ENCODE measurements at places on chromosomes 3 and 15.

DNA sequence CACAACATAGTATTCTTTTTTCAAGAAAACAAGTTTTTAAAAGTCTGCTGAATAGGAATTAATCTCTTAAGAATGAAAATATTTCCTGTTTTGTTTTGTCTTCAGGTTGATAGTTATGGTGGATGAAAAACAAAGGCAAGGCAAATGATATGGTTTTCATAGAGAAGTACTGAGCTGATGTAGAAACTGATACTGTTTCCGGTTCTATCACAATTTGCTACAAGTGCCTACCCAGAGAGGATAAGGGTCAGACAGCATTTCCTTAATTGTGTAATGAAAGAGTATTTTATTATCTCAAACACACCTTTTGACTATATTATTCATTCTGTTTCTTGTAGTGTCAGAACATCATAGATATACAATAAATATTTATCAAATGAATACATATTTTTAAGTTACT lies 836.3 kb downstream of the SQOR start:
- no peak for DNase-seq

- no peak for DNase-seq
Measured at GRCh38 chr3:101325393-101326134, 5.2 kb upstream of the IMPG2 start.

GRCh38 chr3:66606868-66607267 lies 106.0 kb upstream of the LRIG1 start:
- no peak for DNase-seq

DNA sequence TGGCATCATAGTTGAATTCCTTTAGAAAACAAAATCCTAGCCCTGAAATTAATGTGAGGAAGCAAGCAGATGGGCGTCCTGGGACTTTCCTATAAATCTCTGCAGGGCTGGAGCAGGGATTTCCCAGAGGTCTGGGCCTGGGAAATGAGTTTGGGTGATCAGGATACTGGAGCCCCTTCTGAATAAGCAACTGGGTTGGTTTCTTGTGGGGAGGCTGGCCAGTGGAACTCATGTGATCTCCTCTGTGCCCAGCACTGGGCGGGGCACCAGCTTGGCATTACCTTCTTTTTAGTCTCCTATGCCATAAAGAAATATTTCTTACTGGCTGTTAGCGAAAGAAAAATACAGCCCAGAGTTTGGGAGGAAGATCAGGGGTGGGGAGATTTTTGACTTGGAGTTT lies 1.7 kb downstream of the THSD4 start:
- no peak for DNase-seq

DNA sequence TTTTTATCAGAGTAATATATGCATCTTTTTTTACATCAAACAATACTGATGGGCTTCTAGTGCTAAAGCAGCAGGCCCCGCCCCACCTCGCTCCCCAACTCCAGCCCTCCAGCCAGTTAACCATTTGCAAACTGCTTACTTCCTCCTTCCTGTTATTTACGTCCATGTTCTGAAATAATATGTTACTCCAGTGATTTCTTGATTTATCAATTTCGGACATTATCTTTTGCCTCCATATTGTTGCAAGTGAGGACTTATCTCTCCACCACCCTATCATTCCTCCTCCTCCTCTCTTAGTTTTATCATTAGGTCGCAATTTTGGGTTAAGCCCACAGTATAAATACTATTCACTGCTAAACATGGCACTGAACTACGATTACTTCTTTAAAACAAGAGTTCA lies 39.5 kb downstream of the ZNF710 start:
- DNase-seq = no peak

- DNase-seq = no peak
Measured at GRCh38 chr3:168956076-168956475, 707.4 kb downstream of the MECOM start.

GRCh38 chr3:115323380-115323779 lies 176.3 kb upstream of the ZBTB20 start:
- no peak for DNase-seq

DNA sequence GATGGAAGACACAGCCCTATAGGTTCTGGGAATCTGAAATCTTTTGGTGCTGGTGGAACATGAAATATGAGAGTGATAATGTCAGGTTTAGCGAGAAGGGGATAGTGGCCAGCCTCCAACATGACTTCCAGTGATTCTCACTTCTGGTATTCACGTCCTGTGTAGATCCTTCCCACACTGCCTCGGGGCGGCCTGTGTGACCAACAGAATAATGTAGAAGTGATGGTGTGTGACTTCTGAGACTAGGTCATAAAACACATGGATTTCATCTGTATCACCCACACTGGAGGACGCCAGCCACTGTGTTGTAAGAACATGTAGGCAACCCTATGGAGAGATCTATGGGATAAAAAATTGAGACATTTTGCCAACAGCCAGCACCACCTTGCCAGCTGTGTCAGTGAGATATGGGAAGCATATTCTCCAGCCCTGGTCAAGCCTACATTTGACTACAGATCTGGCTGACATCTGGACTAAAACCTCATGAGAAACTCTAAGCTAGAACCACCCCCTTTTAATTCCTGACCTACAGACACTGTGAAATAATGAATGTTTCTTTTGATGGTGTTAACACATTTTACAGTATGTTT lies 25.5 kb upstream of the NUDT16 start:
- no peak for DNase-seq

- DNase-seq = no peak
Measured at GRCh38 chr3:65893631-65894030, 145.1 kb downstream of the MAGI1 start.

DNA sequence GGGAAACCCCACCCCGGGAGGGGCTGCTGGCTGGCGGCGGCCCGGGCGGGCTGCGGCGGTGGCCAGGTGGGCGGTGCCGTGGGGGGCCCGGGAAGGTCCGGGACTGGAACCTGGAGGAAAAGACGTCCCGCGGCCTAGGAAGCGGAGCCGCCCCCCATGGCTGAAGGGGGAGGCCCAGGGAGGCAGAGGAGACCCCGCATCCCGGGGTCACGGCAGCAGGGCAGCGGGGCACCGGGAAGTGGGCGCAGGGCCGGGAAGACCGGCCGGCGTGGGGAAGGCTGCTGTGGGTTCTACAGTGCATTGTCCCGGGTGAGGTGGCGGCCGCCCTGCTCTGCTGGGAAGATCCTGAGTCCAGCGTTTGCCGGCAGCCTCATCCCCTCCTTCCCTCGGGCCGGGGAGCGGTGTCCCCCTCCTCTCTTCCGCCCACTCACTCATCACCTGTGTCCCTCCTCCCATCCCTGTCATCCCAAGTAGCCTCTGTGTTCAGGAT lies 525 bp upstream of the FSTL1 start:
- no peak for DNase-seq

- no peak for DNase-seq
Measured at GRCh38 chr3:139642996-139643395, 34.8 kb downstream of the NMNAT3 start.

- no peak for DNase-seq
Measured at GRCh38 chr3:178181784-178182183, 354.5 kb upstream of the KCNMB2 start.

- no peak for DNase-seq
Measured at GRCh38 chr15:64443747-64444621, 16.4 kb upstream of the ZNF609 start.

- no peak for DNase-seq
Measured at GRCh38 chr3:190173426-190173825, 52.7 kb upstream of the P3H2 start.

- no peak for DNase-seq
Measured at GRCh38 chr3:50370594-50370993, 11.3 kb upstream of the TMEM115 start.

Data from activated CD4-positive, alpha-beta T cell treated with anti-CD3 and anti-CD28 coated beads for 4 hours (primary cell).